KG1 (cell line): ENCODE measurements at places on chromosomes 16 and 17.
A peak's percentile ranks its signal among the peaks of the same experiment; 100 is the strongest.

GRCh38 chr16:7405166-7405565 lies 72.5 kb downstream of the RBFOX1 start:
- DNase-seq: no peak

- peak; percentile 46 for DNase-seq
These were observed 70.3 kb downstream of the RAI1 start for GRCh38 chr17:17751489-17752088.

DNA sequence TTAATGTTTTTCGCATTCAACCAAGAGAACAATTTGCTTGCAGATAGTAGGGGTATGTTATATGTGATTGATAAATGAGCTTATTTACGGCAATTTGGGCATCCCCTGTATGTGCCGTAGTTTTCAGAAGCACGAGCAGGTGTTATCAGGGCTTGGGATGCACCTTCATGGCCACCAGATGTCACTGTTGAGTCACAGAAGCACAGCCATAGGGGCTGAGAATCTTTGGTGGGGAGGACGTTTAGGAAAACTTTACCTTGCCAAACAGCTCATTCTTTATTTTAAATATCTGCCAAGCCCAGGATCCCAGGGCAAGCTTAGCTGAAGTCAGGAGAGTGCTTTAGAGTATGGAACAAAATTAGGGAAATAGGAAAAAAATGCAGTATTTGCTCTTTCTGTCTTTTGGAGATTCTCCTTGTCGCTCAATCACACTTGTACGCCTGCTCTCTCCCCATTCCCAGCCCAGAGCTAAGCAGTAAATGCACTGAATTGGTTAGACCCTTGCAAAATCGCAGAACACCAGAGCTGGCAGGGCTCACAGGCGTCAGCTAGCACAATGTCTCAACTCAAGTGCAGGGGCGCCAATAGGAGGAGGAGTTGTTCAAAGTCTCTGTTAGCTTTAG lies 93.6 kb upstream of the MPHOSPH6 start:
- DNase-seq: peak; percentile 47

DNA sequence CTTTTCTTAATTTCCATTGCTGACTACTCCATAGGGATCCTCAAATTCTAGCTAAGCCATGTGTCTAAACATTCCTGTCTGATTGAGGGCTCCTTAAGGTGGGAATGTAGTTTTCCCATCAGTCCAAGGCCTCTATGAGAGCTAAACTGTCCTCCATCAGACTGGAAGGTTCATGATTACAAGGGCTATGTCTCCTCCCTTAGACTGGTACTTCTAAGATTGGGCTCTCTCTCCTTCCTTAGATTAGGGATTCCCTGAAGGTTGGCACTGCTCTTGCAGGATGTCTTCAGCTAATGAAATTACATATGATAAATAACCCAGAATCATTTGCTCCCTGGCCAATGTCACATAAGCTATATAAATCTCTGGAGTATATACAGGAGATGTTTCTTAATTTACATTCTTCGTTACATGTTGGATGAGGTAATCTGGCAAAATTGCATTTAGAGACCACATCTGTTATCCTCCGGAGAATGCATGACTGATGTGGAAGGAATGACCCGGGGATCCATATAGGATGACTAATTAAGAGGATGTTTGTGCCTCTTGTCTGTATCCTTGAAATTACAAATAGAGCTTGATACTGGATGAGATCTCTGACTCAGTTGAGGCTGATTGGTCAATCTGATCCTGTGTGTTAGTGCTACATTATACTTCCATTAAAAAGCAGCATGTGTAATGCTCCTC lies 14.2 kb downstream of the B4GALNT2 start:
- DNase-seq: no peak

- DNase-seq: no peak
These were observed 99.9 kb upstream of the ZNF750 start for GRCh38 chr17:82939621-82940135.

GRCh38 chr16:48291303-48291702 lies 44.0 kb upstream of the ABCC11 start:
- no peak for DNase-seq

DNA sequence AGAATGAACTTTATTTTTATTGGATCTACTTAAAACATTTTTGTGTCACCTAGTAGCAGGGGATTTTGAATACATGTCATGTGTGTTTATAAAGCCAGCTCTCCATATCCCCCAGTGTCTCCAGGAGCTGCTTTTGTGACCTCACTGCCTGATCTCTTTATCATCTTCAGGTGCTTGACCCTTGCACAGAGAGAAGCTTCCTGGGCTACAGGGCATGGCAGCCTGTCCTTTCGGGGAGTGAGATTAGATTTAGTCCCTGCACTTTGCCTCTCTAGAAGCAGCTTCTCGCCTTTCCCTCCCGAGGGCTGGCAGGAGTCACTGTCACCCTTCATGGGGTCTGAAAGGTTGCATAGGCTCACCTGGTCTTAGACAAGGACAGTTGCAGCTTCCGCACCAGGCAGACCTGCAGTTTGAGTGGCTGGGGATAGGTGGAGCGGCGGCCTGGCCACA lies 42.7 kb downstream of the PGS1 start:
- DNase-seq: no peak

DNA sequence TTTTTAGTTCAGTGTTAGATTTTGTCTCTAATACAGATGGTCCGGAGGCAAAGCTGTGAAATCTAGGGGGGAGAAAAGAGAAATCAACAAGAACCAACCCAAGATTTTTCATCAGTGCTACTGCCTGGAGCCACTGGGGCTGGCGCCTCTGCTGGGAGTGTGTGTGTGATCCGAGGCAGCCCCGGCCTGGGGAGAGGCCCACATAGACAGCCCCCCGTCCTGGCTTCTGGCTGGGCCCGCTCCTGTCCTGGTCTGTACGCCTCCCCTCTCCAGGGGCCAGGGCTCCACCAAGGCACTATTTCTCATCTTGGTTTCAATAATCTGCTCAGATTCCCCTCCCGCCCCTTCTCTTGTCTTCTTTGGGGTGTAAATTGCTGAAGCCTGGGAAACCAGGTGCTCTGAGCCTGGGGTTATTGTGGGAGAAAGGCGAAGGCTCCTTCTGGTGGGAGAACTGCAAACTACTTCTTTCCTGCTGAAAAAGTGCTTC lies 7.8 kb downstream of the BAHCC1 start:
- no peak for DNase-seq

GRCh38 chr17:4485676-4486646 lies 12.7 kb upstream of the SPNS2 start:
- DNase-seq: no peak

GRCh38 chr16:3063625-3064386 lies 1.6 kb upstream of the IL32 start:
- no peak for DNase-seq

DNA sequence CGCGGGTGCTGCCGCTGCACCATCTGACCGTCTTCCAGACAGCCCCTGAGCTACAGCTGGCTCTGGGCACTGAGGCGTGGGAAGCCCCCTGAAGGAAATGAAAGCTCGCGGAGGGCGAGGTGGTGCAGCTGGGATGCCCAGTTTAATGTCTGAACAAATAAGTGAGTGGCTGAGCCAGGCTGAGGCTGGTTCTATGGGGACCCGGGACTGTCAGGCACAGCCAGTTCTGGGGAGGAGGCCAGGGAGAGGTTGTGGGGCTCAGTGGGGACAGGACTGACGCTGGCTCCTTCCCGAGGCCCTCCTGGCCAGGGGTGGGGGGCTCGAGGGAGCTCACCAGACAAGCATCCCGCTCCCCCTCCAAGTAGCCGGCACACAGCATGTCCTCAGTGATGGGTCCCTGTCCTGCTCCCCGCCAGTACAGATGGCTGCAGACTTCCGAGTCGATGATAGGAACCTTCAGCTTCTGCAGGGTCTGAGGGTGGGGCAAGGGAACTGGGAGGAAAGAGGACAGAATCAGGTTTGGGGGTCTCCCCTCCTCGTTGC lies 4.4 kb downstream of the PRSS22 start:
- no peak for DNase-seq

- DNase-seq: no peak
These were observed 438.0 kb upstream of the PMFBP1 start for GRCh38 chr16:72609933-72610332.

DNA sequence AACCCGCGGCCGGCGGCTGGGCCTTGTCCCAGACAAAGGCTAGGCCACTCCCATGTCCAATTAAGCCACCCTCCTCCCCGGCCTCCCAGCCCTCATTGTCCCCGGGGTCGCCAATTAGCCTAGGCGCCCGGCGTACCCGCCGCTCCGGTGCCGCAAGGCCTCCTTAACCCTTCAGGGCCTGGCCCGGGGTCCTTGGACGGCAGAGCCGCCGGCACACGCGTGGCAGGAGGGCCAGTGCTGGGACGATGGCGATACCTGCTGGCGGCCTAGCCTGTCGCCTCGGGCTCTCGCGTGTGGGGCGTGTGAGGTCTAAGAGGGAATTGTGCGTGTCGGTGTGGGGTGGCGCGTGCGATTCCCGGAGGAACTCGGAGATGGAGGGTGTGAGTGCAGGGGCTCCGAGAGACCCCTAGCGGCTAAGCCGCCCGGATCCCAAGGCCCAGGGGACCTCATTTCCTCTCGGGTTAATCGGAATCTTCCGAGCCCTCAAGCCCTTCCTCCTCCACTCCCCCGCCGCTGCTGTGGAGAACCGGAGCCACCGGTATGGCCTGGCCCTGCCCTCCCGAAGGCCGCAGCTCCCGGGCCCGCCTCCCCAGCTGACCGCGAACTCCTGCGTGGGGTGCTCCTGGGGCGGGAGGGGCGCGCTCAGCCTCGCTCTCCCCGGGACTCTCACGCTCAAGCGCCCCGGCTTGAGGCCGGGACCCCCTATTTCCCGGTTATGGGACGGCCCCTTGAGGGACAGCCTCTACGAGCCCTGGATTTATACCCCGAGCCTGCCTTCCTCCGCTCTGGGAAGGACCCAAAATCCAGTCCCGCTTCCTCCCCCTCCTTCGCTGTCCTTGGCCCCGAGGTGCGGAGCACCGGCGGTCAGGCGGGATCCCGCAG lies 11.9 kb downstream of the TBX2 start:
- DNase-seq: peak; percentile 16

DNA sequence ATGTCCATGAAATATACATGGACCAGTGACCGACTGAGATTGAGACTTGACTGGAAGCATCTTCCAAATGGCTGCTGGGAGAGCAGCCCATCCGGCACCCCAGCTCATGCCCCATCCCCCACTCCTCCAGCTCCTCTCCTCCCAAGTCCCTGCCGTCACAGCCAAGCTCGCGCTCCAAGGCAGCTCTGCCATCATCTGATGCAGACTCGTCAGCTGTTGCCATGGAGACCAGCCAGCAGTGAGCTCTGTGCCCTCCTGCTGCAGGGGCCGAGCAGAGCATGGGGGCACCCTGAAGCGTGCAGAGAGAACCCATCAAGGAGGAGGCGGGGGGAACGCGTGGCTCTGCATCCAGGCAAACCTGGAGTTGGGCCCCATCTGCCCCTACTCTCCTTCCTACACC lies 74.5 kb upstream of the TNRC6C start:
- DNase-seq: no peak

DNA sequence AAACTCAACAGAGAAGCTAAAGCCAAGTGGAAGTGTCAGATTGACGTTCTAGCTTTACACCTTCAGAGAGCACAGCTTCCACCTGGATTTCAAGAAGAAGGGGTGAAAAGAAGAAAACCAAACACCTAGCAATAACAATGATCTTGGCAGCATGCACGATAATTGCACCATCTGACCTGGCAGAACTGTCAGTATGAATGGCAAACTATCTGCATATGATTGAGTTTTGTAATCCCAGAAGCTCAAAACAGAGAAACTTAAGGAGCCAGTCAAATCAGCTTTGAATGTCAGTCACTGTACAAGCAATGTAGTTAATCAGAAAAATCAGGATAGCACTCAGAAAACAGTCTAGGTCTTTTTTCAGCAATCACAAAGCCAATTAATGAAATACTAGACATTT lies 427.1 kb downstream of the ZFHX3 start:
- no peak for DNase-seq

DNA sequence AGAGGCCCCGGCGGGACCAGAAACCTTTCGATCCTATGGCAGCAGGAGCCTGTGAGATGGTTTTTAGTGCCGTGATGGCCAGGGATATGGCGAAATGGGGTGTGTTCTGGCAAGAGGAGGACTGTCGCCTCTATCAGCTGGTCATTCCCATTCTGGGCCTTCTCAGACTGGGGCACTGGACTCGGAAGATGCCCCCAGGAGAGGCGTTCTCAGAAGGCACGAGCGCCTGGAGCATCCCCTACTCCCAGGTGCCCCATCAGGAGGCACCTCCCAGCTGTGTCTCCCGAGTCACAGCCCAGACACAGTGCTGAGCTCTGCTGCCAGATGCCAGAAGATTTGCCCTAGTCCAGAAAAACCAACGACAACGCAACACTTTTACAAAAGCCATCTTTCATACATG lies 54.6 kb upstream of the ENDOV start:
- no peak for DNase-seq

- no peak for DNase-seq
These were observed 17.5 kb downstream of the HDAC5 start for GRCh38 chr17:44105941-44106340.

DNA sequence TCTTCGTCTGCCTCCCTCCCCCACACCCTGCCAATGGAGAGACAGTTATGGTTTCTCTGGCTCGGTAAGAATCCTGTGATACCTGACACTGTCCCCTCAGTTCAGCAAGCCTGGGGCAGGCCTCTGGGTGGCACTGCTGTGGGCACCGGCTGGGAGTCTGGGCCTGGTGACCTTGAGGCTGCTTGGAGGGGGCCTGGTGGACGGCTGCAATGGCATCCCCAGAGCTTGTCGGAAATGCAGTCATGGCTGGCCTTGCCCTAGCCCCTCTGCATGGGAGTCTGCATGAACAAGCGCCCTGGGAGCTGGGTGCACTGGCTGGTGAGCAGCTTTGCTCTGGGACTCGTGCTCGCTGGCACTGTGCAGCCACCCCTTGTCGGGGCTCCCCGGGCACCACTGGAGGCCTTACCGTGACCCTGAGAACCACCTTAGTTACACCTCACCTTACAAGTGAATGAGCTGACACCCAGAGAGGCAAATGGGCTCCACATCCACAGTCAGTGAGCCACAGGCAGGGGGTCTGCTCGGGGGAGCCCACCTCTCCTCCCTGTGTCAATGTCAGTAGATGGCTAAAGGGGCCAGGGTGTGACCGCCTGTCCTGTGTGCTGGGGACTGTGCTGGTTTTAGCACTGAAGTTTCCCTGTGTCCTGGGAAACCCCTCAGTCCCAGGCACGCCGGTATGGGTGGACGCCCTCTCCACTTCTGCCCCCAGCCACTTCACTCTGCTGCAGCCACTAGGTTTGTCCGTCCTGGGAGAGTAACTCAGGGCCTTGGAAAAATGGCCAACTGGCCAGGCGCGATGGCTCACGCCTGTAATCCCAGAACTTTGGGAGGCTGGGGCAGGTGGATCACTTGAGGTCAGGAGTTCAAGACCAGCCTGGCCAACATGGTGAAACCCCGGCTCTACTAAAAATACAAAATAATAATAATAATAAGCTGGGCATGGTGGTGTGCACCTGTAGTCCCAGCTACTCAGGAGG lies 1.4 kb downstream of the LGALS3BP start:
- DNase-seq: no peak
